ENCODE measurements at places on chromosomes 1 and 21.
A peak's percentile ranks its signal among the peaks of the same experiment; 100 is the strongest.

DNA sequence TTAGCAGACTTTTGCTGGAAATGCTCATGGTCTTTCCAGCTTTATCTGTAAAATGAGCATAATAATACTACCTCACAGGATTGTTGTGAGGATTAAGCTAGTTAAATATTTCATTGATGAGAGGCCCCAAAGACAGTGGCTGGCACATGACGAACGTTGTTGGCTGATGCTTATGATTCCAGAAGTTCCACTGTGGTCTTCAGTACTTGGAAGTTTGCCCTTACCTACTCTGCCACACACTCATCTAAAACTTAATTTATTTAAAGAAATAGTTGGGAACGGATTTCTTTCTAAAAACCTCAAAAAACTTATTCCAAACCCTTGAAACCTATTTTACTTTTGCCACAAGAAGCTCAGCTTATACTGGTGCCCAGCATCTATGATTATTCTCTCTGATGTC is 170.7 kb downstream of the DHRS3 start:
- no peak for DNase-seq

DNA sequence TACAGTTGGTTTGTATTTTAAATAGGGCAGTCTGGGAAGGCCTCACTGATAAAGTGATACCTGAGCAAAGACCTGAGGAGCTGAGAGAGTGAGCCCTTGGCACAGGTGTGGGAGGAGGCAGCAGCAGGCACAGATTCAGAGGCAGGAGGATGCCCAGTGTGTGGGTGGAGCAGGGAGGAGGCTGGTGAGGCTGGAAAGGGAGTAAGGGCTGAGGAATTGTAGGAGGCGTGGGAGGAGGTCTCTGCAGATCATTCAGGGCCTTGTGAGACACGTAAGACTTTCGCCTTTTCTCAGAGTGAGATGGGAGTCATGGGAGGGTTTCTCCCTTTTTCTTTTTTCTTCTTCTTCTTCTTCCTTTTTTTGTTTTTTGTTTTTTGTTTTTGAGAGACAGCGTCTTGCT is 58.0 kb downstream of the RGL1 start:
- DNase-seq, result no peak

- no peak for DNase-seq
Measured at GRCh38 chr1:58432851-58433668, 113.5 kb downstream of the OMA1 start.

- DNase-seq, result no peak
Measured at GRCh38 chr1:83500531-83500930, 498.4 kb downstream of the TTLL7 start.

GRCh38 chr1:150615346-150616201 is 13.8 kb downstream of the ENSA start:
- no peak for DNase-seq

DNA sequence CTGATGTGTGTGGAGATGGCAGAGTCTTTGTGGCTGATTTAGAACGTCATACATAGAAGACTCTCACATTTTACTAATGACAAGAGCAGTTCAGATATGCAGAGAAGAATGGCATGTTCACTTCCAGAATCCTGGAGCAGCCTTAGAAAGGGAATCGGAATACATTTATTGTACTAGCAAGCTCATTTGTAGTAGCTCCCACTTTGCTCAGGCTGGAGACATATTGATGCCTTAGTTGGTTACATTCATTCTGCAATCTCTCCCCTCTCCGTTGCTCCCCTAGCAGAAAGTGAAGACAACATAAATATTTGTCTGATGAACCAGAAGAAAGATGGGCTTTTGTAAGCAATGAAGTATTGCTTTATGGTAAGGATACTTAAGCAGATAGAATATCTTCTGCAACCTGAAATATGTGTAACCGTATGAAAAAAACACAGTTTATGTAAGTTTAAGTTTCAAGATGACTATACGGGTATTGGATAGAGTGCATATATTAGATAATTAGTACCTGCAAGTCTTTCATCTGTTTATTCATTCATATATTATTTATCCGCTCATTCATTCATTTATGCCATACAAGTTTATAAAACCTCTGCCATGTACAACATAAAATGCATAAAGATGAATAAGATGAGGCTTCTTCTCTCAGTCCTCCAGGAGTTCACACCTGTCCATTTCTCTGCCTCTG is 135.7 kb downstream of the CNIH3 start:
- no peak for DNase-seq

- DNase-seq, result no peak
Measured at GRCh38 chr1:12179111-12179519, 12.3 kb downstream of the TNFRSF1B start.

DNA sequence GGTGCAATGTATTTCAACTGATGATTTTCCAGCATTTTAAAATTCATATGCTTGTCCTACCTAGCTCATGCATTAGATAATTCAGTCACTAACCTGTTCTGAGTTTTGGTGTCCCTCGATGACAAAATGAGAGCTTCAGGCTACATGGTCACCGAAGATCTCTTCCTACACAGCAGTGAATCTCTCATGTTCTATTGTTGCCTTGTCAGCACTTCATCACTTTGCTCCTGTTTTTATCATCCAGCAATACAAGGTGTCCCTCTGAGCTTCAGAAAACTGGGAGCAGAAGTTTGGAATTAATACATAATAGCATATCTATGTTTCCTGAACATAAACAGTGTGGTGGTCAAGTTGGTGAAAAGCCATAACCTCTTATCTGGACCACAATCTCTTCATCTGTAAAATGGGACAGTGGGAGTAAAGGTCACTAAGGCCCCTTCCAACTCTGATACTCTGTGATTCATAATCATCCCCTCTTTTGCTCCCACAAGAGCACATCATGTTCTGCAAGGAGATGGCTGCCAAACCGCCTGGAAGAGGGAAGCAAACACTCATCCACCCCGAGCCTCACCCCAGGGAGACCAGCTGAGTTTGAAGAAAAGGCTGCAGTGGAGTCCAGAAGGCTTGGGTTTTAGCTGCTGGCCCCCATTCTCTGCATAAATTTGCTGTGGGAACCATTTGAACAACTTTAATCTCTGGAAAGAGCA is 137.9 kb upstream of the F3 start:
- DNase-seq, result no peak

GRCh38 chr1:17059391-17060305 is 5.8 kb upstream of the SDHB start:
- peak; percentile 29 for DNase-seq

- DNase-seq, result no peak
Measured at GRCh38 chr1:47380699-47381098, 35.4 kb upstream of the FOXE3 start.

GRCh38 chr1:17599954-17600300 is 60.4 kb downstream of the ARHGEF10L start:
- no peak for DNase-seq

GRCh38 chr1:176735201-176735600 is 272.2 kb downstream of the PAPPA2 start:
- DNase-seq, result no peak

GRCh38 chr1:44012941-44013609 is 18.2 kb downstream of the SLC6A9 start:
- DNase-seq, result no peak

- DNase-seq, result no peak
Measured at GRCh38 chr1:62424411-62424810, 12.4 kb upstream of the USP1 start.

GRCh38 chr1:6962478-6962995 is 177.3 kb downstream of the CAMTA1 start:
- no peak for DNase-seq

- DNase-seq, result no peak
Measured at GRCh38 chr1:13761883-13762282, 61.9 kb downstream of the PRDM2 start.

DNA sequence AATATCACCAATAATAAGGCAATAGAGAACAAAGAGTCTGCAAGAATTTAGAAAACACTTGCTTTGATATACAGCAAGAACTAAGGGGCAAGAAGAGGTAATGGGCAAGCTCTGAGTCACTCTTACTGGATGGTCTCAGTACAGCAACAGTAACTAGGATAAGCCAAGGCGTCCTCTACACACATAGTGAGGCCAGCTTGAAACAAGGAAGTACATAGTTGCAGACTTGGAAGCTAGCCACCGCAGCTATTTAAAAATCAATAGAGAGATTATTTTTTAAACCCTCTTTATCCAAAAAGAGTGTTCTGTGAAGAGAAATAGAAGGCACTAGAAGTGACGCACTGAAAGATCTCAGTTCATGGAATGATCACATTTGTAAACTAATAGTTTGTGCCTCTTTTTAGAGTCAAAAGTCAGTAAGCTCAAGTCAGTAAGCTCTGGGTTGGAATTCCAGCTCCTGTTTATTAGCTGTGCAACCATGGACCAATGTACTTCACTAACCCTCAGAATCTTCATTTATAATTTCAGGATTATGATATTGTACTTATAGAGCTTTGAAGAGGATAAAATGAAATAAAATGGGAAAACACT is 118.6 kb downstream of the AKT3 start:
- peak; percentile 39 for DNase-seq

DNA sequence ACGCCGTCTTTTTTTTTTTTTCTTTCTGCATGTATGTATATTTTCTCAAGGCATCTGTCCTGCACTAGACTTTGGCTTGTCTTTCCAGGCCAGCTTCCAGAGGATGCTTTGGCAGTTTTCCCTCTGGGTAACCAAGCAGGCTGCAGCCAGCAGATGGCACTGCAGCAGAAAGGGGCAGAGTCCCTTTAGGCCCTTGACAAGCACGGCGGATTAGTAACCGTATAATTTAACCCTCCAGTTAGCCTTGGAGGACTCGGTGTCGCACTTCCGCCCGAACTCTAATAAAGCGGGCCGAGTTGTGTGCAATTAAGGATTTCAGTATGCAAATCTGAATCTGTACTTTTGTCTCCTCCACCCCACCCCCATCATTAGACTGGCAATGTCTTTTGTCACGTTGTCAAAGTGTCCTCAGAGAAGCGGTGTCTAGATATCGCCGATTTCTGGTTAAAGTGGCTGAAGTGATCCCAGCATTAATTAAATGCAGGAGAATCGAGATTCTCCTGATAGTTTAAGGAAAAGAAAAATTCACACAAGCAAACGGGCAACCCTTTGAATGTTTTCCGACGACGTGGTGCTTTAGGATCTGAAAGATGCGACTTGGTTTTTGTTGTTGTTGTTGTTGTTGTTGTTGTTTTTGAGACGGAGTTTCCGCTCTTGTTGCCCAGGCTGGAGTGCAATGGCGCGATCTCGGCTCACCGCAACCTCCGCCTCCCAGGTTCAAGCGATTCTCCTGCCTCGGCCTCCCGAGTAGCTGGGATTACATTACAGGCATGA is 1.1 kb upstream of the TMEM167B start:
- DNase-seq, result peak; percentile 80

DNA sequence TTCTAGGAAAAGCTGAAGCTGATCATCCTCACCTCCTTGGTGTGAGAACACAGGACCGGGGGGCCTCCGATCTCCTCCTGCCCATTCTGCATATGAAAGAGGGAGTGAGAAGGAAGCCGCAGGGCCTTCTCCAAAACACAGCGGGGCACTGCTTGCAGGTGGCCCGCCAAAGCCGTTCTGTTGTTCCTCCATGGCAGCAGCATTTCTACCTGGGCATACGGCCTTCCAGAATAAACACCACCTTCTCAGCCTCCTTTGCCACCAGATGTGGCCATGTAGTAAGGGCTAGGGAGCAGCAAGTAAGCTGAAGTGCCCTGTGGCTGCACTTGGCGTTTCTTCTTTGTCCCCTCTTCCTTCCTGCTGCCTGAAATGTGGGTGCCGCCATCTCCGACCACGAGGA is 214.9 kb downstream of the TOMM20 start:
- no peak for DNase-seq

DNA sequence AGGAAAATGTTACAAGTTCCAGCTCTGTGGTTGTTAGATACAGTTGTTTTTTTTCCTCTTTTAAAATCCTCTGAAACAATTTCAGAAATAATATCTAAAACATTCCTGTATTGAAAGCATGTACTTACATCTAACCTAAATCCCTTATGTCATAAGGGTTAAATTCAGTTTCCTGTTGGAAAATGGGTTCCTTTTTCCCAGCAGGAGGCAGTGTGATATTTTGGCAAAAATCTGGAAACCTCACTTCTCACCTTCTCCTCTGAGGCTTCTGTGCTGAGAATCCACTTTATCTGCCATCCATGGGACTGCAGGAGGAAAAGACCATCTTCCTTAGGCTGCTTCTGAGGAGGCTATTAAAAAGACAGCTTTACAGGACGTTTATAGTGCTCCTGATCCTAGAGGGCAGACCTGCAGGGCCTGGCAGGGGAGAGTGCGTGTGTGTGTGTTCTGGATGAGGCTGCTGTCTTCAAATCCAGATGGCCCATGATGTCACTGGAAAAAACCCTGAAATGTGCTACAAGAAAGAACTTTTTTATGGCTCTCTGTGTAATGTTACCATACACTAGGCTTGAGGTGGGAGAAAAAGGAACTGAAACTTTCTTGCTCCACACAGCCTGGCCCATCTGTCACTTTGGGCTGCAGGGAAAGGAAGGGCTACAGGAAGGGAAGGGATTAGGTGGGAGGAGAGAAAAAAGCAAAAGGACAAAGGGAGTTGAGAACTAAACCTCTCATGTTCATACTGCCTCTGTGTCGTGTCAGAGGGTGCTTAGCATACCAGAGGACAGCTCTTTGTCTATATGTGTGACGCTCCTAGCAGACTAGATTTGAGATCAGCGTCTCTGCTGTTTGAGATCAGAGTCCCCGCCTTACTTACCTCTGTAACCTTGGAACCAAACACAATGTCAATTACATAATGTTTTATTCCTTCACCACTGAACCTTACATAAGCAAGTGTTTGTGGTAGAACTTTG is 379.2 kb upstream of the SPAG17 start:
- DNase-seq, result no peak

DNA sequence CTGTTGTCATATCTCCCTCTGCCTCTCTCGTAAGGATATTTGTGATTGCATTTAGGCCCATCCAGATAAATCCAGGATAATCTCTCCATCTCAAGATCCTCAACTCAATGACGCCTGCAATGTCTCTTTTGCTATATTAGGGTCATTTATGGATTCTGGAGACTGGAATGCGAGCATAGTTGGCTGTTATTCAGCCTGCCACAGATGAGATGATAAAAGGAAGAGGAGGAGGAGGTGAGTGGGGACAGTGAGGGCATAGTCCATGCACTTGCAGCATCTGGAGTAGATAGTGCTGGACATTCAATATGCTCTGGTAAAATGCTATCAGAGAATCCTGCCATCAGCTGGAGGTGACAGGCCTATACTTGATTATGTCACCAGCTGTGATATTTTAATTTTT is 131.6 kb upstream of the CACNA1E start:
- no peak for DNase-seq

- DNase-seq, result no peak
Measured at GRCh38 chr1:39685071-39685470, 6.2 kb downstream of the HPCAL4 start.

GRCh38 chr1:72117621-72118020 is 164.7 kb downstream of the NEGR1 start:
- DNase-seq, result no peak

DNA sequence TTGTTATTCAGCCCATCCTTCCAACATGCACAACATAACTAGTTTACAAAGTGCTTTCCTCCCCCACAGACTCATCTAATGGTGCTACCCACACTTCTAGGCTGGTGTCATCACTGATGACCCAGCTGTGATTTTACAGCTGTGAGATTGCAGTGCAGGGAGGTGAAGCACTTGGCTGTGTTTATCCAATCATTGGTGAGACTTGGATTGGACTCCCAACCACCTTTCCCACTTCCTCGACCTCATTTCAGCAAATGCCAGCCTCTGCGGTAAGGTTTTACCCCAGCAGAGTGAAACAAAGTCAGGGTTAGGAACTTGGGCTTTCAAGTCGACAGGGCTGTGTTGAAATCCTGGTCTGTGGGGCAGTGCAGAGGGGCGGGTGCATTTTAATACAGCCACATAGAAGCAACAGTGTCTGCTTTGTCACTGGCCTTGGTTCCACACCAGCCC is 22.1 kb downstream of the ECHDC2 start:
- DNase-seq, result no peak

- no peak for DNase-seq
Measured at GRCh38 chr1:220296981-220297380, 24.7 kb upstream of the RAB3GAP2 start.

Measured in NCI-H2107 (cell line).